ENCODE measurements at places on chromosomes 11 and 22.

DNA sequence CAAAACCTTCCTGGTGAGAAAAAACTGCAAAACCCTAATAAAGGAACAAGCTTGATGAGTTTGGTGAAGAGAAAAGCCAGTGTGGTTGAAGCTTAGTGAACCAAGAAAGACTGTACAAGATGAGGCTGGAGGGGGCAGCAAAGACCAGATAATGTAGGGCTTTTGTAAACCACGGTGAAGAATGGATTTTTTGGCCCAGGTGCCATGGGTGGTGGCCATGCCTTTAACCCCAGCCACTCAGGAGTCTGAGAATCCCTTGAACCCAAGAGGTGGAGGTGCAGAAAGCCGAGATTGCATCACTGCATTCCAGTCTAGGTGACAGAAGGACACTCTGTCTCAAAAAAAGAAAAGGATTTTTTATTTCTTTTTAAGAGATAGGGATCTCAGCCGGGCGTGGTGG is 5.0 kb upstream of the ZDHHC5 start:
- no peak for DNase-seq

DNA sequence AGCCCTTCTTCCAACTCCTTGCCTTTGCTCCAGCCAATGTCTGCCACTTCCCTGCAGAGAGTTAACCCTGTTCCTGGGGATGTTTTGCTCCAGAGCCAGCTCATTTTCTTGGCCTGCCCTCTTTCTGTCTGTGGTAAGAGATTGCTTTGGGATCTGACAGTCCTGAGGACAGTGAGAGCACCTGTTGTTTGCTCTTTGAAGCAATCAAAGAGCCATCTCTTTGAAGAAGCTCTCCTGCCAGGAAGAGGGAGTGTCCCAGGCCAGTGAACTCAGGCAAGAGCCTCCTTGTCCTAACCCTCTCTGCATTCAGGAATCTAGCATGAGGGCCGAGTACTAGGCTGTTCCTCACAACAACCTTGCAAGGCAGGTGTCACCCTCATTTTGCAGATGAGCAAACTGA is 42.2 kb downstream of the TRAF6 start:
- no peak for DNase-seq

DNA sequence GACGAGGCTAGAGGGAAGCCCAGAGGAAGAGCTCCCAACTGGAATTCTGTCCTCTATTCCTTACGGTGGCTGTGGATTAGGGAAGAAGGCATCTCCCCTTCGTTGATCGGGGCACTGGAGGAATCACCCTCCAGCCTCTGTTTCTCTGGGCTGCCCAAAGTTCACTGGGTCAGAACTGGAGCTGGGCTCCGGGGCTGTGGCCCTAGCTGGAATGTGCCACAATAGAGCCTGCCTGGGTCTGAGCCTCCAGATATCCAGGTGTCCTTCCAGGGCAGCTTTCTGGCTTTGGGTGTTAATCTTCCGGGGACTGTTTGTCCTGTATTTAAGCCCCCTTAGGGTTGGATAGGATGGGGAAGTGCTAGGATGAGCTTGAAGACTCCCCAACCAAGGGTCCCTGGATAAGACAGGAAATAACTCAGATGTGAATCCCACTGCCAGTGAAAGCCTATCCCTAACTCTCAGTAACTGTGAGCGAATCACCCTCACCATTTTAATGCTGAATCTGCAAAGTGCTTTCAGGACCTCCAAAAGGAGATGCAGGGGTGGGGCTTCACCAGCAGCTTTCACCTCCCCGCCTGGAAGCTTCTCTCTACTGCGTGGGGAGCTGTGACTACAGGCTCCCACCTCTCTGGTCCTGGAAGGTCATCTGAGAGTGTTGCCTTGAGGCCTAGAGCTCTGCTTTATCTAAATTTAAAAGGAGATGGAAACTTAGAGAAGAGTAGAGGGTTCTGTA is 9.5 kb downstream of the YPEL4 start:
- no peak for DNase-seq

DNA sequence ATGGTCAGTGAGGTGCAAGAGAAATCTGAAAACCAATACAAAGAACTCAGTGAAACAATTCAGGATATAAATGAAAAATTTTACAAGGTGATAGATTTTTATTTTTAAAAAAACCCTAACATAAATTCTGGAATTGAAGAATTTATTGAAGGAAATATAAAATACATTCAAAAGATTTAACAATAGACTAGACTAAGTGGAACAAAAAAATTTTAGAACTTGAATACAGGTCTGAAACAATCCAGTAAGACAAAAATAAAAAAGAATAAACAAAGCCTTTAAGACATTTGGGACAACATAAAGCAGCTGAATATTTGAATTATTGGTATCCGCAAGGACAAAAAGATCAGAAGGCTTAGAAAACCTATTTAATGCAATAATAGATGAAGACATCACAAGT is 8.7 kb downstream of the SPA17 start:
- no peak for DNase-seq

DNA sequence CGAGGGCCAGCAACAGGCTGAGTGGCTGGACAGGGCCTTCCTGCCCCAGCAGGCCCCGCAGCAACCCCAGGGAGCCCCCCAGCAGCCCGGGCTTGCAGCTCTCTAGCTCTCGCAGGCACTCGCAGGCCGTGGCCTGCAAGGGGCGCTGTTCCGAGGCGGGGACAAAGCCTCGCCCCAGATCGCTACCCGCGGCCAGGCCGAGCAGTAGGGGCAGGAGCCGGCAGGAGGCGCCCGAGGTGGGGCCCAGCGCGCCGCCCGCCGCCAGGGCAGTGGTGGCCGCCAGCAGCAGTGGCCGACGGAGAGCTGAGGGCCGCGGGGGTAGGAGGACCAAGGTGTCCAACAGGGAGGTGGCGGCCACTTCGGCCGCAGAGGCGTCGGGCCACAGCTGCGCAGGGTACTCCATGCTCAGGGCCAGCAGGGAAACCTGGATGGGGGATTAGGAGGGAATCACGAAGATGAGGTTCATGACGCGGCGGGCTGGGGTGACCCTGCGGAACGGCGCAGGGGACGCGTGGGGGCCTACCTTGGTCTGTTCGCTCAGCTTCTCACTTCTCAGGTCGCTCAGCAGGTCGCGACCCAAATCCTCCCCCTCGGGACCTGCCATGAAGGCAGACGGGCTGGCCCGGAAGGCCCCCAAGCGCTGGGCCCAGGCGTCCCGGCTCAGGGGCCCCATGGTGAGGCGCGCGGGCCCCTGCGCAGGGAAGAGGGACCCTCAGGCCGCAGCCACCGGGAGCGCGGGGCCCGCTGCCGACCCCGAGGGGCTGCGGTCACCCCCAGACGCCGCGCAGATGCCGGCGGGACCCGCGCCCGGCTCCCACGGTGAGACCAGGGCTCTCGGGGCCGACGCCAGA is 632 bp downstream of the AP5B1 start:
- peak; percentile 95 for DNase-seq

- DNase-seq, result no peak
These were observed 72.1 kb downstream of the ATXN10 start for GRCh38 chr22:45743687-45744086.

- DNase-seq, result no peak
These were observed 54.6 kb upstream of the ASPHD2 start for GRCh38 chr22:26374391-26375026.

DNA sequence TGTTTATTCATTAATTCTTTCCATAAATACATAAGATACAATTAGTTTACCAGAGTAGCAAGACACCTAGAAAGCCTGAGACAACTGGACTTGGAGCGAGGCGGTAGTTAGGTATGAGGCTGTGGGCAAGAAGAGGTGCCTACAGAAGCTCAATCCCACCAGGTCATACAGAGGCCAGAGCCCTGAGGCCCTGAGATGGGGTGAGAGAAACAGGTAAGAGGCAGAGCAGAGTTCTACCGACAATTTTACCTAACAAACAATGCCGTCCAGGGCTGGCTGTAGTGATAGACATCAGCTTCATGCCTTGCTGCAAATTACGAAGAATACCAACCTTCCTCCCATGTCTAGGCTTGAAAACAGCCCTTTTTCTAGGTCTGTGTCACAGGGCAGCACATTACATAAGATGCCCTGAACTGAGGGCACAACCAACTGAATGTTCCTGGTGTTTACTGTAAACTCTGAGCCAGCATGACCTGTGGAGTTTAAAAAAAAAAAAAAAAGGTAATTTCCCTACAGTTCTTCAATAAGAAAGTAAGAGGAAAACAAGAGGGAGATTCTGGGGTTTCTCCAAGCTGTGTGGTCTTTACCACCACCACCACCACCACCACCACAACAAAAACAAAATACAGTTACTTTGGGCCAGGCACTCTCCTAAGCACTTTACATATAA is 105.8 kb downstream of the GAB2 start:
- peak; percentile 9 for DNase-seq

DNA sequence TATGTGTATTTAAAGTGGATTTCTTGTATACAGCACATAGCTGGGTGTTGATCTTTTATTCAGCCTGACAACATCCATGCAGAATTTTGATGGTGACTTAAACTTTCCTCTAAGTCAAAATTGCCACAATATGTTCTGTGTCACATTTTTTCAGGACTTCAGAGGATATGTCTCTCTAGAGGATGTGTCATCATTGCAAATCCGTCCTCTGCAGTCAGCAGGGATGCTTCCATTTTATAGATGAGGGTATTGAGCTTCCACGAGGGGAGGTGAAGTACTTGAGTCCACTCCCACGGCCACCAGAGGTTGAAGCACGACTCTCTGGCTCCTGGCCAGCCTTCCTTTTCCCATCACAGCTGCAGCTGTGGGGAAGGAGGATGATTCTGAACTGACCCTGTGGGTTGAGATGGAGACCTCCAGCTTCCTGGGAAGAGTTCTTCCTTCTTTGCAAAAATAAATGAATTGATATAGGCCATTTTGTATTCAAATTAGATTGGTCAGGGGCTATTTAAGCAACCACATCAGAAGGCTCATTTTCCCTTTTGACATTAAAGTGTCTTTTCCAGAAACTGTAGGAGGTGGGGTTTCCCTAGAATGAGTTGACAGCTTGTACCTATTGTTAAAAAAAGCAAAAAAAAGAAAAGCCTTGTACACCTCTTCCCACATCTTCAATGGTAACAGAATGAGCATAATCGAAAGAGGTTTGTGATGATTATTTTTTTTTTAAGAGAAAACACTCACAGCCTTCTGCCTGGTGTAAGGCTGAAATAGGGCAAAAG is 55.2 kb upstream of the MYEOV start:
- peak; percentile 51 for DNase-seq

GRCh38 chr11:134170177-134170918 is 53.4 kb downstream of the NCAPD3 start:
- no peak for DNase-seq

- no peak for DNase-seq
These were observed 1.2 kb upstream of the OR52K1 start for GRCh38 chr11:4481240-4481582.

DNA sequence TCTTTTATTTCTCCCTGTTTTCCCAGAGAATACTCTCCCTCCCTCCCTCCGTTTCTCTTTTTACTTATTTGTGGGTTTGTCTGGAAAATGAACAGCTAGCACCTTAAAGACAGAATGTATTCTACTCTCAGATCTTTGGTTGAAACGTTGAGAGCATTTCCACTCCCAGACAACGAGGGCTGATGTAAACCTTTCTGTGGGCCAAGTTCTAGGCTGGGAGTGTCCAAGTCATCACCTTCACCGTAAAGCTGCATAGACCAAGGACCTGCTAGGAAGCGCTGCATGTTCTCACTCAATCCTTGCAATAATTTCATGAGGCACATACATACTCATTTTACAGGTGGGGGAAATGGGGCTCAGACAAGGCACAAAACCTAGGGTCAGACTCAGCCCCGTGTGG is 32.4 kb downstream of the MYH9 start:
- peak; percentile 59 for DNase-seq

- DNase-seq, result no peak
These were observed 811.4 kb downstream of the BRD1 start for GRCh38 chr22:49015993-49016908.

DNA sequence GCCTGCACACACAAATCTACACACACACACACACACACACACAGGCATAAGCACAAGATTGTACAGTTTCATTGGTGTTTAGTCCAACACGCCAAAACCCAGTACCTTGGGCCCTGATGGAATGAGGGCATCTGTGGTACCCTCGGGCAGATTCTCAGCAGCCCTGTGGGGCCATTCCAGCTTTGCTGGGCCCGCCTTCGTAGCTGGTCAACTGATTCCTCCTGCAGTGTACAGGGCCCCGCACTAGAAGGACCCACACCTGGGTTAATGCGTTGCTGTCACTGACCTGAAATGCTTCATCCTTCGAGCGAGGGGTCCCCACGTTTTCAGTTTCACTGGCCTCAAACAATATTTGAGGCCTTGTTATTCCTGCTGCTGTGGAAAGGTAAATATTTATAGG is 731.2 kb downstream of the BRD1 start:
- DNase-seq, result no peak

GRCh38 chr11:121236115-121237001 is 56.2 kb upstream of the SC5D start:
- DNase-seq, result peak; percentile 47

DNA sequence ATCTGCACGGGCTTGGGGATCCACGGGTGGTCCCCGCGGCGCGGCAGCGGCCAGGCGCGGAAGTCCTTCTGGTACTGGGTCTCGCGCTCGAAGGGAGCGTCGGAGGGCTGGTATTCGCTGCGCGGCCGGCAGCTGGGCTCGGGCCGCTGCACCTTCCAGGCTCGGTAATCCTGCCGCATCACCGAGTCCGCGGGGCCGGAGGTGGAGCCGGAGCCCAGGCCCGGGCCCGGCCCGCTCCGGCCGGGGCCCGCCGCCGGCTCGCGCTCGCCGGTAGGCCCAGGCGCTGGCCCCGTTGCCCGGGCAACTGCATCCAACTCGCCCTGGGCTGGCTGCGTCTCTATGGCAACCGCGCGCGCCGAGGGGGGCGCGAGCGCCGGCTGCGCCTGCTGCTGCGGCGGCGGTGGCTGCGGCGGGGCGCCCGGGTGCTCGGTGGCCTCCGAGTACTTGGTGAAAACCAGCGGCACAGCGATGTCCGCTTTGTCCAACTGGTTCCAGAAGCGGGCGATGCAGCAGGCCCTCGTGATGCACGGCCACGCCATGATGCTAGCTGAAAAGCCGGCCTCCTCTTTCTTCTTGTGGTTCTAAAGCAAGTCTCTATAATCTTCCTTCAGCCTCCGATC is 897 bp downstream of the MAP6 start:
- DNase-seq, result peak; percentile 85

DNA sequence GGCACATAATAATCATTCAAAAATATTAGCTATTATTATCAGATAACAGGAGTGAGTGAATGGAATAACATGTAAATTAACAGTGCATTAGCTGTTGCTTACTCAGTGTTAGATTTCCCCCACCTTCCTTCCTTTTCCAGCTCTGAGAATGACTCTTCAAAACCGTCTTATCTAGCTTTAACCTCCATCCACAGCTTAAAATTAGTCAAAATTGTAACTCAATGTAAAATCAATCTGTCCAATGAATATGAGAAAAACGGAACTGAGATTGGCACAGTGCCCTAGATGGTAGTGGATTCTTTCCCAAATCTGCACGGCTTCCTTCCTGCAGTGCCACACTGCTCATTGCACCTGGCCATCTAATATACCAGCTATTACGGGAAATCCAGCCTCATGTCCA is 156.8 kb upstream of the BDNF start:
- DNase-seq, result no peak

DNA sequence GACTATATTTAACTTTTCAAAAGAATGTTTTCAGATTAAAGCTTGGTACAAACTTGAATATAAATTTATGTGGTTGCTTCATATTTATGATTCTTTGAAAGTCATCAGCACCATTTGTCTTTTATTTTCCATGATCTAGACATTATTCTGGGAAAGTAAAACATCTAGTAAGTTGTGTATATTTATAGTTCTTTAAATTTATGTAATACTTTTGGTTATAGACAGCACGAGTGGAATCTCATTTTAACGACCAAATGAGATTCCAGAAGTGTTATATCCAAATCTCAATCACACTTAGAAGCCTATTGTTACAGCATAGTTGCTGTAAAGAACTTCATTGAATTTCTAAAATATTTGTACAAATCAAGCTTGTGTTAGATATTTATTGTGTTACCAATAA is 212.3 kb downstream of the DDX10 start:
- DNase-seq, result no peak

Data from GM13977 (cell line).